OCI-M1 (cell line): ENCODE measurements at places on chromosomes 5 and 9.

- no peak for DNase-seq
These were observed 110.1 kb downstream of the MED27 start for GRCh38 chr9:131969469-131969989.

DNA sequence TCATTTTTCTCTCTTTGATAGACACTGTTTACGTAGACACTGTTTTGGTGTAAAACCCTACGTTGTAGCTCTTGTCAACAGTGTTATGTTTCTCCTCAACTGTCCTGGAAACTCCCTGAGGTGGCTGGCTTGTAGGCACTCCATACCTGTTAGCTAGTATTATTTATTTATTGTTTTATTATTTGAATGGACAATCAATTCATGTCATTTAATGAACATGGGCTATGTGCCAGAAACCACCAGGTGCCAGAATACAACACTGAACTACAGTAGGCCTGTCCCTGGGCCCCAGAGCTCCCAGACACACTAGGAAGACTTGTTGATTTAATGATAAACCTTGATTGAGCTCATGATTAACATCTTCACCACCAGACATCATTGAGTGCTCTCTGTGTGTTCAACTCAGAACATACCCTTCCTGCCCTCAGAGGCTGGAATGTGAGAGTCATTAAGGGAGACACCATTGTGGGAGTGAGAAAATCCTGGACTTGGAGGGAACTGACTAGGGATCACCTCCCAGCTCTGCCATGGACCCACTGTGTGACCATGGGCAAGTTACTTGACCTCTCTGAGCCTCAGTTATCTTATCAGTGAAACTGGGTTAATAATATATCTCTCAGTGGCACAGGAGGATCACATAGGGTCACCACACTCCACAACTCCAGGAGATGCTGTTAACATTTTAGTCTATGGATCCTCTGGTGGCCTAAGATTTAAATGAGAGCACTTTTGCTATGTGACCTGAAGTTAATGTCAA is 19.2 kb downstream of the IRF1 start:
- no peak for DNase-seq

DNA sequence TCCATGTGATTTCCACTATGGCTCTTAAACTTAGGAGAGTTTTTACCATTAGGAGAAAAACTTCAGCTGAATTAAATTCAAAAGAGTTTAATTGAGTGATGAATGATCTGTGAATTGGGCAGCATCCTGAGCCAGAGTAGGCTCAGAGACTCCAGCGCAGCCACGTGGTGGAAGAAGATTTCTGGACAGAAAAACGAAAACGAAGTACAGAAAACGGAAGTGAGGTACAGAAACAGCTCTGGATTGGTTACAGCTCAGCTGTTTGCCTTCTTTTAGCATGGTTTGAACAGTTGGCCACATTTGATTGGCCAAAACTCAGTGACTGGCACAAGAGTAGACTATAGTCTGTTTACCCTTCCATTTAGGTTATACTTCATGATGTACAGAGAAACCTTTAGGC is 69.2 kb upstream of the PLPP1 start:
- DNase-seq, result peak; percentile 90

- no peak for DNase-seq
These were observed 475.7 kb downstream of the EBF1 start for GRCh38 chr5:158623971-158624370.

- no peak for DNase-seq
These were observed 223.3 kb downstream of the EBF1 start for GRCh38 chr5:158876263-158876942.
